ENCODE measurements at places on chromosomes 6 and 20.

- DNase-seq = no peak
Measured at GRCh38 chr6:167793421-167793820, 33.3 kb upstream of the AFDN start.

- DNase-seq = no peak
Measured at GRCh38 chr6:79196912-79197311, 37.6 kb downstream of the HMGN3 start.

- no peak for DNase-seq
Measured at GRCh38 chr20:37636977-37637376, 56.9 kb upstream of the CTNNBL1 start.

- DNase-seq = no peak
Measured at GRCh38 chr6:13413466-13413862, 73.9 kb downstream of the GFOD1 start.

All from GM18507 (cell line).